A549 treated with AZD2906 at 1 μM for 4 hours (cell line): ENCODE measurements at places on chromosomes 5 and 9. TPM values are rescaled to one million over a fixed set of nuclear protein-coding genes. Genes with fewer than 3 reads are reported as not detected.

BTNL3 gene
- not detected in 5 replicates for total RNA-seq

TRMT10B gene
- total RNA-seq = 4.9 to 5.6 TPM (median 5.2 TPM) in 5 replicates

FLT4 gene
- total RNA-seq = 3.4 to 4.3 TPM (median 3.6 TPM) in 5 replicates

PCDHA13 gene
- total RNA-seq = 0.03 to 0.06 TPM (median 0.05 TPM) in 5 replicates

GPX8 gene
- total RNA-seq = 30.6 to 36.7 TPM (median 32.4 TPM) in 5 replicates

TSSK1B gene
- not detected in 5 replicates for total RNA-seq

C1QTNF2 gene
- total RNA-seq = 0.04 to 0.16 TPM (median 0.09 TPM) in 5 replicates

APBB3 gene
- 3.6 to 7.1 TPM (median 5.5 TPM) in 5 replicates for total RNA-seq

C1QTNF3 gene
- total RNA-seq = 0.11 to 0.20 TPM (median 0.18 TPM) in 5 replicates

ARHGEF37 gene
- total RNA-seq = 2.4 to 2.8 TPM (median 2.6 TPM) in 5 replicates

FGF1 gene
- 0.24 to 0.61 TPM (median 0.39 TPM) in 5 replicates for total RNA-seq

CEP72 gene
- total RNA-seq = 8.0 to 10.7 TPM (median 10.3 TPM) in 5 replicates

ISOC1 gene
- total RNA-seq = 15.4 to 17.6 TPM (median 16.3 TPM) in 5 replicates

NRG2 gene
- 1.8 to 2.5 TPM (median 2.1 TPM) in 5 replicates for total RNA-seq

SPATA31C1 gene
- not detected in 5 replicates for total RNA-seq

ALDOB gene
- not detected in 5 replicates for total RNA-seq

PCDH1 gene
- total RNA-seq = 2.1 to 3.8 TPM (median 3.4 TPM) in 5 replicates

CACFD1 gene
- 4.2 to 5.3 TPM (median 4.5 TPM) in 5 replicates for total RNA-seq

FCN2 gene
- not detected in 5 replicates for total RNA-seq

AQP7 gene
- 0.25 to 0.53 TPM (median 0.32 TPM) in 5 replicates for total RNA-seq

FSTL4 gene
- 4.1 to 5.1 TPM (median 4.9 TPM) in 5 replicates for total RNA-seq
